ENCODE measurements at places on chromosomes 3 and 15.

- DNase-seq, result no peak
Measured at GRCh38 chr15:74613953-74614743, 1.5 kb upstream of the CLK3 start.

GRCh38 chr15:69035205-69035917 lies 20.9 kb downstream of the NOX5 start:
- no peak for DNase-seq

- DNase-seq, result no peak
Measured at GRCh38 chr3:16329036-16329825, 64.2 kb downstream of the OXNAD1 start.

GRCh38 chr15:90789462-90789861 lies 72.3 kb downstream of the BLM start:
- DNase-seq, result no peak

DNA sequence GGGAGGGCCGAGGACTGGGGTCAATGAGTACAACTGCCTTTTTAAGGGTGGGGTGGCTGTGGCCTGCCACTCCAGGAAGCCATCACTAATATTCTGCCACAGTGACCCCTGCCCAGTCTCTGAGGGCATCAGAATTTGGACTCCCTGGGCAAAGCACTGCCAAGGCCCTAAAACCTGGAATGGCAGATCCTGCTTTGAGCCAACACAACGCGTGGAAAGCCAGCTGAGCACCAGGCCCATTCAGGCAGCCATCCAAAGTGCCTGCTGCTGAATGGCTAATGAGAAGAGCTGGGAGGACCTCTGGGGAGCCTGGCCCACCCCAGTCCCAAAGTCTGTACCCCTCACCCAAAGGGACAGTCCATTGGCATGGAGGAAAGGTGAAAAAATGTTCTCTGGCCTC lies 5.0 kb downstream of the TWF2 start:
- DNase-seq, result peak; percentile 14

GRCh38 chr15:42093966-42094365 lies 396 bp downstream of the PLA2G4D start:
- DNase-seq, result no peak

- DNase-seq, result no peak
Measured at GRCh38 chr3:37819591-37819990, 42.1 kb upstream of the CTDSPL start.
